Head of caudate nucleus (tissue), 42 donors: ENCODE measurements at places on chromosomes 6 and 20.

DNA sequence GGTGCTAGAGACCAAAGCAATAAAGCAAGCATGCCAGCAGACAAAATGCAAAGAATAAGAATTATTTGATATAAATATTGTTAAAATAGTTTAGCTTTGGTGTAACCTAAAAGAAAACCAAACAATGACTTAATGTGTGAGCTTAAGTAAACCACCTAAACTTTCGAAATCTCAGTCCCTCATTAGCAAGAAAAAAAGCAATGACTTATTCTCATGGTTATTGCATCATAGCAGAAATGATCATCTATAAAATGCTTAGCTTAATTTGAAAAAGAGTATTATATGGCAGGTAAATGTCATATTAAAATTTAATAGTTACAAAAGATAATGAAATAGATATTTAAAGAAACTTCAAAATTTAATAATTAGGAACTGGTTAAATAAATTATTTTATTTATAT, 1395.7 kb upstream of the EYS start:
- no peak for DNase-seq

- DNase-seq = no peak
These were observed 153.4 kb upstream of the SALL4 start for GRCh38 chr20:51955756-51956155.

DNA sequence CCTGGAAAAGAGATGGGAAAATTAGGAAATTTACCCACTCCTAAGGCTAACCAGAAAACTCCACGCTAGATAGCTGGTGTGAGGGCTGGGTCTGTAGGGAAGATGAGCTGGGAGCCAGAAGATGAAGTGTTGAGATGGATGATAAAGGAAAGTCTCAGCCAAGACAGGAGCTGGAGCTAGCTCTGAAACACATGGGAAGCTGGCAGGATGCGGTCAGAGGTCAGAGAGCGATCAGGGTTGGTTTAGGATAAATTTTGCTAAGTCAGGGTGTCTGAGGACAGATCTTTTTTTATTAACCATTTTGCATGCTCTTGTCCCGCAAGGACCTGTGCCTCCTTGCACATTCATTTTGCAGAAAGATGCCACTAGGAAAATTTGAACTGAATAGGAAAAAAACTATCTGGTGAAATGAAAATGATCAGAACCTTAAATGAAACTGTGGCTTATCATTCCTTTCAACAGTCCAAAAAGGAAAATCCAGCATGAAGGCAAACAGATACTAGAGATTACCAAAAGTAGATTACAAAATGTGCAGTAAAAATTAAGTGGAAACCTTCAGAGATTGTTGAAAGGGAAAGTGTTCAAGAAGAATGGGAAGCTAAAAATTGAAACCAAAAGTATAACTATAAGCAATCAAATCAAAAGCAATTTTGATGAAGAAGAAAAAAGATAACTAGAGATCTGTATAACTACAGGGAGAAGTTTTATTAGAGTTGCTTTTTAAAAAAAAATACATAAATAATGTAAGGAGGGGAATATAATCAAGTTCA, 10.7 kb upstream of the EDN1 start:
- no peak for DNase-seq

DNA sequence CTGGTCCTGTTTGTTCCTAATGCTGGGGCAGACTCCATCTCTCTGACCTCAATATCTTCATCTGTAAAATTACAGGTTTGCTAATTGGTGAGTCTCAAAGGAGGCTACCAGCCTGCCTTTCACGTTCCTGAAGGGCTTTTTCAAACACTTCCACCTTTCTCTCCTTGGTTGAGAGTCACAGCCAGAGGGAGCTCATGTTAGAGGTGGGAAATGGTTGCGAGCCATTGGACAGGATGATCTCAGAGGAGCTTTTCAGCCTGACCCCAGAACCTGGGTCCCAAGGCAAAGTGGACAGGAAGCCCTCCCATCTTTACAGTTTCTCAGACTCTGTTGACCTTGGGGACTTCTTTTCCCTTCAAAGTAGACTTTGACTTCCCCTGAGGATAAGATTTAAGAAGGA, 37.6 kb downstream of the NDUFAF5 start:
- no peak for DNase-seq

GRCh38 chr20:49976542-49976941, 6.2 kb upstream of the SNAI1 start:
- DNase-seq = no peak

DNA sequence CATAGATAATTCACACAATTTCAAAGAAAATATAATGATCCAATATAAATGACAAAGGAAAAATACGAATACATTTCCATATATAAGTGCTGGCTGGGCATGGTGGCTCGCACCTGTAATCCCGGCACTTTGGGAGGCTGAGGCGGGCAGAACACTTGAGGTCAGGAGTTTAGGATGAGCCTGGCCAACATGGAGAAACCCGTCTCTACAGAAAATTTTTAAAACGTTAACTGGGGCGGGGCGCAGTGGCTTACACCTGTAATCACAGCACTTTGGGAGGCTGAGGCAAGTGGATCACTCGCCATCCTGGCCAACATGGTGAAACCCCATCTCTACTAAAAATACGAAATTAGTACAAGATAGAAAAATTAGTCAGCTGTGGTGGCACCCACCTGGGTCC, 14.9 kb upstream of the MAPK13 start:
- DNase-seq = no peak

GRCh38 chr20:45892049-45892825, 1.1 kb downstream of the CTSA start:
- peak; percentile 26 for DNase-seq

DNA sequence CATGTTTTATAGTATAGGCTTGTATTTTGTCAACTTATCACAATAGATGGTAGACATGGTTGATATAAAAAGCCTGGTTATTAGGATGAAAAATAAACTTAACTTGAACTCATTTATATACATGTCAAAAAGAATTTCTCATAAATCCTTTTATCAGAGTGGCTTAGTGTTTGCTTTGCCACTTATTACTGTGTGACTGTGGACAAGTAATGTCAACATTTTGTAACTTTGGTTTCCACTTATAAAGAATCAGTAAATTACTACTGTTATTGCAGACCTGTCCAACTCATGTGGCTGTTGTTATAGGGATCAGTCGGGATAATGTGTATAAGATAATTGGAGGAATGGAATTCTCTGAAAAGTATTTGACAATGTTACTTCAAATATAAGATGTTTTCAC, 894.8 kb upstream of the FLRT3 start:
- no peak for DNase-seq

- no peak for DNase-seq
These were observed 44.1 kb upstream of the FNDC1 start for GRCh38 chr6:159125014-159125609.

GRCh38 chr6:68008445-68008844, 626.6 kb upstream of the ADGRB3 start:
- DNase-seq = no peak

DNA sequence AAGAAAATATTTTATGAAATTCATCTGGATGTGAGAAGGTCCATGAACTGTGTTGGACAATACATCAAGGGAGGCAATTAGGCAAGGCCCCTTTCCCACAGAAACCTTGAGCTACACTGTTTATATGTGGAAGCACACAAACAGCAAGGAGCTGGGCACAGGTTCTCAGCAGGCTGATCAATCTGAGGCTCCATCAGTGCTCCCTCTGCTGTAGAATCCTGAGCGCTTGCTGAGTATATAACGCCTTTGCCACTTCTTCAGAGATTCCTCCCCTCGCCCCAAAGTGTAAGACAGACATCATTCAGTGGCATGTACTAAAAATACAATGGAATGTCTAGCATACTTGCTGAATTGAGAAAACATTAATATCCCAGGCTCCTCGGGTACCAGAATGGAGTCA, 146.9 kb downstream of the PRKN start:
- no peak for DNase-seq

DNA sequence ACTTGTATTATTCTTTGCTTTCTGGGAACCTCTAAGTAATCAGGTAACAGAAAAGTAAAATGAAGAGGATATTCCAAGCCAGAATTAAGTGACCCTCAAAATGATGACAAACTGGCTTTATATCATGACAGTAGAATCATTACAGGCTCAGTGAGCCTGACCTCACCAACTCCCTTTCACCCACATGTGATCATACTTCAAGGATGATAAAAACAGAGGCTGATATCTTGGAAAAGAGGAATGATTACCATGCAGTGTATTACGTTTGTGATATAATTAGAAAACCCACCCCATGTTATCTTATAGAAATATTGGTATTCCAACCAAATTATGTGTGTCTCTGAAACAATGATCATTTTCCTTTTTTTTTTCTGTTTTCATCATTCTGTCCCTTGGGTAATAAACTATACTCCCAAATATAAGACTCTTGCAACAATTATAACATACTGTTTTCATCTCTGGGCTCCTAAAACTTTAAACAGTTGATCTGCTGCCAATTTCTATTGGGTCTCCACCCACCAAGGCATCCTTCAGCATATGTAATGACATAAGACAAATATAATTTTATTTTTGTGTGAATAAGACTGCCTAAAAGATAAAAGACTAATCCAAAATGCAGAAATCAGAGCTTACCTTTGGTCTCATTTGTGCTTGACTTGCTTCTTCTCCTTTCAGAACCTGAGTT, 115.7 kb downstream of the DST start:
- DNase-seq = no peak

GRCh38 chr6:35048031-35048613, 93.0 kb downstream of the TCP11 start:
- DNase-seq = peak; percentile 61

- no peak for DNase-seq
These were observed 48.7 kb downstream of the NUDT3 start for GRCh38 chr6:34343806-34344205.

DNA sequence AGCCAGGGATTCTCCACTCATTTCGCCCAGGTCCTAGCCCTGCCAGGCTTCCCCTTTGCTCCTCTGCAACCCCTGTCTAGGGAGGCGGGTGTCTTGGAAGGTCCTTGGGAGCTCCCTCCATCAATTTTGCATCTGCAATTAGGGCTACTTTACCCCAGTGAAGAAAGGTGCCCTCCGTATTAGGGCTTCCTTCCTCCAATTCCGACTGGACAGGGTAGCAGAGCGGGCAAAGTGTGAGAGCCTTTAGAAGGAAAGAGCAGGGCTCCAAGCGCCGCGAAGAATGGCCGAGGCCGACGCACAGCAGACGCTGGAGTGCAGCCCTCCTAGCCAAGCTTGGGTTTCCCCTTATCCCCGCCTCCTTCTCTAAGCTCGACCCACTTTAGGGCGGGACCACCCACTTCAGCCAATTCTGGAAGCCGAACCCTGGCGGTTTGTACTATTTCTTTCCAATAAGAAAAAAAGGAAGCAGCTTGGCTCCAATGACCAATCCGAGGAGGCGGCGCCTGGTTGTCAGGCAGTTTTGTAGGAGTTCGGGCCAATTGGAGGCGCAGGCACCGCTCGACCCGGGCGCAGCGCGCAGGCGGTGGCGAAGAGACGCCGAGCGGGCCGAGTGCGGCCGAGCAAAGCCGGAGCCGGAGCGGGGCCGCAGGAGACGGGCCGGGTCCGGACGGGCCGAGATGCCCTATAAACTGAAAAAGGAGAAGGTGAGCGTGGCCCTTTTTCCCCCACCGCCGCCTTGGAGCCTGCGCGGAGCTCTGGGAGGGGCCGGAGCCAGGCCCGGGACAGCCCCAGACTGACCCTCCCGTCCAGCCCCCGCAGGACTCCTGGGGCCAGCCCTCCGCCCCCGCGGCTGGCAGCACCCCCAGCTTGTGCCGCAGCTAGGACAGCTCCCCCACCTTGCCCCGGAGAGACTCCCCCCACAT, at the start of gene PPP2R5D:
Gene PPP2R5D, plus strand, starts transcription at position 570 of the 923 bp plus-strand sequence. Its CDS starts 108 bp downstream, at position 678.
- DNase-seq = peak; percentile 99

GRCh38 chr6:93746892-93747291, 327.5 kb upstream of the EPHA7 start:
- no peak for DNase-seq

DNA sequence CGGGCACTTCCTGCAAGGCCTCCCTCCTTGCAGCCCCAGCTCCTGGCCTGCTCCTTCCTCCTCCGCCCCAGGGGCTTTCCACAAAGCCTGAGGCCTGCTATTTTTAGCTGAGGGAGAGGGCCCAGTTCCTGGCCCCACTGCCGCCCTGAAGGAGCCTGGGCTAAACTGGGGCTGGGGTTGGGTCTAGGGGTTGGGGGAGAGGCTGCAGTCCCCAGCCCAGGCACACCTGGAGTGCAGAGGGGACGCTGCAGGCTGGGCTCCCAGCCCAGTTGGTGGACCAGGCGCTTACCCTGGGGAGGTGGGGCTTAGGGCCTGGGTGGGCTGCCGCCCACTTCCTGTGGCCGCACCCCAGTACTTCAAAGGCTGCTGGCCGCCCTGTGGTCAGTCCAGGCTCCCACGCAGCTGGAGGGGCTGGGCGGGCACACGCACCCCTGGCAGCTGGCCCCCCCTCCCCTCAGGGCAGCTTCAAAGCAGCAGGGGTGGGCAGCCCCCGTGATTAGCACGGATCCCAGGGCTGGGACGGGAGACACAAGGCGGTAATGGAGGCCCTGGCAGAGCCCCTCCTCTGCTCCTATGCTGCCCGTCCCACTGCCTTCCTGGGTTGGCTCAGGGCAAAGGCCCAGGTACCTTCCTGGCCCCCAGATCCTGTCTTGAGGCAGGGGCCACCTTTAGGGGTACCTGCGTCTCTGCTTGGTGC, 7.1 kb upstream of the ABHD16B start:
- DNase-seq = no peak

DNA sequence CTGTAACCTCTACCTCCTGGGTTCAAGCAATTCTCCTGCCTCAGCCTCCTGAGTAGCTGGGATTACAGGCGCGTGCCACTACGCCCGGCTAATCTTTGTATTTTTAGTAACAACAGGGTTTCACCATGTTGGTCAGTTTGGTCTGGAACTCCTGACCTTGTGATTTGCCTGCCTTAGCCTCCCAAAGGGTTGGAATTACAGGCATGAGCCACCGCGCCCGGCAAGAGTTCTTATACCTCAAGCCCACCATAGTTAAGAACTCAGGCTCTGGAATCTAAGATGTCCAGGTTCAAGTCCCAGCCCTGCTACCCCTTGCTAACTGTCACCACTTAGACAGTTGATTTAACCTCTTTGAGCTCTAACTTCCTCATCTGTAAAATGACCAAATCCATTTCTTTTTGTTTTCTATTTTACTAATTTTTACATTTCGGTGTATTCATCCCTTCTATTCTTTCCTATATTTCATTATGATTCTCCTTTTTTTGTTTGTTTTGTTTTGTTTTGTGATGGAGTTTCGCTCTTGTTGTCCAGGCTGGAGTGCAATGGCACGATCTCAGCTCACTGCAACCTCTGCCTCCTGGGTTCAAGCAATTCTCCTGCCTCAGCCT, 104.8 kb upstream of the ZNF217 start:
- no peak for DNase-seq

DNA sequence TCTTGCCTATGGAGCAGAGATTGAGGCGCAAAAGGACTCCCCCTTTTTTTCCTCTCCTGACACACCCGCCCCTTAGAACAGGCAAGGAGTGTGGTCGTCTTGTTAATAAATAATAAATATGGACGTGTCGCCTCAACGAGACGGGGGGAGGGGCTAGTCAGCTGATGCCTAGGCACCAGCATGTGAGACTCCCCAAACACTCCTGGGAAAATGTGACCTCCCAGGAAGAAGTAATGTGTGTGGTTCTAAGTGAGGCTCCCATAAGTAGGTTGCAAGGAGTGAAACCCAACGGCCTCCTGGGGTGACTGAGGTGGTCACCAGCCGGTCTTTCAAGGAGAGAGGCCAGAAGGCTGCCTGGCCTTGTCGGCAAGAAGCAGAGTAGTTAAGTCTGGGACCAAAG, 1.1 kb upstream of the FAXC start:
- DNase-seq = peak; percentile 30

GRCh38 chr6:156557251-156557910, 219.8 kb upstream of the ARID1B start:
- peak; percentile 70 for DNase-seq
